Fibroblast of upper back skin (primary cell): ENCODE measurements at places on chromosomes 5 and 9.
A peak's percentile ranks its signal among the peaks of the same experiment; 100 is the strongest.

- no peak for DNase-seq
These were observed 283.7 kb downstream of the TLR4 start for GRCh38 chr9:117987945-117988344.

GRCh38 chr9:95494416-95495371, 22.1 kb downstream of the PTCH1 start:
- no peak for DNase-seq

DNA sequence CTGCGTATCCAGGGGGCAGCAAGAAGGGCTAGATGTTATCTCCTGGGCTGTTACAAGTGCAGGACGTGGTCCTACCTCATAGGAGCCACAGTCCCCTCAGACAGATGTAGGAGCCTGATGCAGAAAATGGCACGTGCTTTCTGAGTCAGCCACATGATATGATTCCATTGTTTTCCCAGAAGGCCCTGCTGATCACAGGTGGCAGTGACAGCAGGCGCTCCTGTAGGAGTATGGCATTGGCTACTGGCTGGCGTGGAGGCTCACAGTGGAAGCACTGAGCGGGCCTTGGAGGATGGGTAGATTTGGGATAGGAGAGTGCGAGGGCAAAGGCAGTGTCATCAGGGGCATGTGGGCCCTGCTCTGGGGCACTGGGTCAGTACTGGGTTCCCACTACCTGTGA, 21.9 kb downstream of the USP20 start:
- DNase-seq = no peak

GRCh38 chr9:13088720-13089427, 190.6 kb downstream of the MPDZ start:
- peak; percentile 63 for DNase-seq

- no peak for DNase-seq
These were observed 29.1 kb upstream of the IRX2 start for GRCh38 chr5:2780421-2781171.

GRCh38 chr9:134568116-134568515, 73.5 kb upstream of the COL5A1 start:
- no peak for DNase-seq

GRCh38 chr9:73583576-73583975, 431.9 kb downstream of the ANXA1 start:
- no peak for DNase-seq

- DNase-seq = no peak
These were observed 288.4 kb downstream of the EBF1 start for GRCh38 chr5:158811350-158811749.

GRCh38 chr9:3751125-3751758, 225.4 kb upstream of the RFX3 start:
- peak; percentile 81 for DNase-seq

GRCh38 chr9:114372921-114373448, 14.8 kb downstream of the AKNA start:
- DNase-seq = no peak

GRCh38 chr9:76793784-76794431, 29.7 kb downstream of the PCA3 start:
- no peak for DNase-seq

GRCh38 chr9:132006677-132007370, 72.8 kb downstream of the MED27 start:
- DNase-seq = peak; percentile 72

- peak; percentile 96 for DNase-seq
These were observed 31.6 kb downstream of the PTGS1 start for GRCh38 chr9:122402403-122402871.

DNA sequence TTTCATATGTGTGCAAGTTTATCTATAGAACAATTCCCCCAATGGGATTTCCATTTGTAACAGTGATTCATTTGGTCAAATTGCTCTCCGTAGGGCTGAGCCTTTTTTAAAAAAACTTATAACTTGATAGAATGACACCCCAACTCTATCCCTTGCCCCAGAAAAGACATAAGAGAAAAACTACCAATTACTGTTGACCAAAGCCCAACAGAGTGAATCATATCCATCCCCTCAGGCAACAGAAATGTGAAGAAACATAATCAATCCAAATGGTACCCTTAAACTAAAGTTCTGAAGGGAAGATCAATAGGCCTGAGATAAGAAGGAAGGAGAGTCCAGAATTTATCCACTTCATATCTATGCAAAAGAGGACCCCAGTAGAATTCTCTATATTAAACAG, 17.8 kb downstream of the TICAM2 start:
- DNase-seq = no peak

DNA sequence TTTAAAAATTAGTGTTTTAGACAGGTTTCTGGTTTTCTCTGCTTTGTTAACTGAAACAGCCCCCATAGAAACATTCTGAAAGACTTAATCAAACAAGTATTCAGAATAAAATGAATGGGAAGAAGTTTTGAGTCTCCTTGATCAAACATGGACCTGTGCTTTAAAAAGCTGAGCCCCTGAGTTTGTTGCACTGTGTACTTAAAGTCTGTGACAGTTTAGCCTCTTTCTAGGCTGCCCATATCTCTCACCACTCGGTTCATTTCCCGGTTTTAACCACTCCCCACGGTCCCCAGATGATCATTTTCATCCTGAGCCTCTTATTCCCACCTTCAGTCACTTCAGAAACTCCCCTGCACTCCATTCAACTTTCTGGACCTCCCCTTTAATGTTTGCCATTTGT, 215.9 kb upstream of the DMRT1 start:
- no peak for DNase-seq

DNA sequence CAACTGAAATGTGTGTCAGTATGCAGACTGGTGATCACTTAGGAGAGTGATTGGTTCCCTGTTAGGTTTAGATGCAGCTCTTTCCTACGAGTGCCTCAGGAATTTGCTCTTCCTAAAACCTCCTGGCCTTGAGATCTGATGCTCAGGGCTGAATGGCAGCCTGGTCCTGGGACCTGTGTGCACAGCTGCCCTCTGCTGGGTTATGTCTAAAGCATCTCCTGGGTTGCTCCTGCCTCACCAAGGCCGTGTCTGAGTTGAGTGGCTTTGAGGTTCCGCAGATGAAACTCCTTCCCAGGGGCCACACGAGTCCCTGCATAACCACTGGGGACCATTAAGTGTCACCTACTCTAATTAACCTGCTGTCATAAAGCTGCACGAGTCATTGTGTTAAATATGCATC, 59.5 kb downstream of the MVB12B start:
- peak; percentile 29 for DNase-seq

- no peak for DNase-seq
These were observed 135.2 kb upstream of the GRHPR start for GRCh38 chr9:37287317-37287716.

GRCh38 chr5:111043712-111044506, 27.6 kb upstream of the TSLP start:
- DNase-seq = peak; percentile 71

- peak; percentile 74 for DNase-seq
These were observed 7.5 kb upstream of the TOR2A start for GRCh38 chr9:127742435-127743088.

DNA sequence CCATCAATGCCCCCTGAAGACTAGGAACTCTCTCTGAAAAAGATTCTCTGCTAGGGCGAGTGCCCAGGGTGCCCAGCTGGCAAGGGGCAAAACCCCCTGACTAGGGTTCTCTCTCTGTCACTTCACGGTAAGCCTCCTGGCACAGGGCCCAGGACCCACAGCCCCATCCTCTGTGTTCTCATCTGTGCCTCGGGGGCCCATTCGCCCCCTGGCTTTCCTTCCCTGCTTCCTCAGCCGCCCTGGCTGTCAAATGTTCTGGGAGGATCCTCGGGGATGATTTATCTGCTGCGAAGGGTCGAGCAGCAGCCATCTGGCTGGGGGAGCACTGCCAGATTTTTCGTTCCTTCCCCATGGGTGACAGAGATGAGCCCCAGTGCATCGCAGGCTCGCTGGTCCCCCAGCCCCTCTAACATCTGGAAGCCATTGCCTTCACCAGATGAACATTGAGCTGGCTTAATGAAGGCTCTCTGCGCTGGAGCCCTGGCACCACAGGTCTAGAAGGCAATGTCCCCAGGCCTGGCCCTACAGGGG, 24.2 kb downstream of the HMCN2 start:
- no peak for DNase-seq

- peak; percentile 75 for DNase-seq
These were observed 190.1 kb downstream of the GNA14 start for GRCh38 chr9:77457916-77458592.

GRCh38 chr5:131992370-131992769, 19.1 kb downstream of the ACSL6 start:
- DNase-seq = no peak

DNA sequence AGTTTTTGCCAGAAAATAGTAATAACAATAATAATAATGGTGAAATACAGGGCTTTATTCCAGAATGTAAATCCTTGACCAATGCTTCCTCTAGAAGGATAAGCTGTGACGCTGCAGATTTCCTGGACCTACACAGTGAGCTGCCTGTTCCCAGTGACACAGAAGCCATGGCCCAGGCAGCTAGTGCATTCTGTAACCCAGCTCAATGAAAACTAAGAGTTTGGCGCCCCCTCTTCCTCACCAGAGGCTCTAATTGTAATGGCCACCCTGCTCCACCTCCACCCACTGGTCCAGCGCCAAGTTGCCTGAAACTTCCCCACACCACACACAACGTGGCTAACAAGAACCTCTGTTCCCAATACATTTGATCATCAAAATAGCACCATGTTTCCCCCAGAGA, 248.1 kb downstream of the CETN3 start:
- peak; percentile 64 for DNase-seq

- no peak for DNase-seq
These were observed 10.3 kb upstream of the AK1 start for GRCh38 chr9:127887792-127888191.

DNA sequence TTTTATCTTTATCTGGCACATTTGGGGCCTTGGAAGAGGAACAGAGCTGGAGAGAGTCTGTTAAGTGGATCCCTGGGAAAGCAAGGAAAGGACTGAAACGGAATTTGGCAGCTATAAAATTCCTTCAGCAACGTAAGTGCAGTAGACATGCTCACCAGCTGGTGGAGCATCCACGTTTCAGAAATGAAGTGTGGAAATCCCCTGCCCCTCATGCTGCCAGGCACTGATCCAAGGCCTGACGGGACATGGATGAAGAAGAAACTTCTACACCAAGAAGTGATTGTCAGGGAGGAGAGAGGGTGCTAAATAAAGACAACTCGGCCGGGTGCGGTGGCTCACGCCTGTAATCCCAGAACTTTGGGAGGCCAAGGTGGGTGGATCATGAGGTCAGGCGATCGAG, 209.3 kb downstream of the ROR2 start:
- peak; percentile 73 for DNase-seq

DNA sequence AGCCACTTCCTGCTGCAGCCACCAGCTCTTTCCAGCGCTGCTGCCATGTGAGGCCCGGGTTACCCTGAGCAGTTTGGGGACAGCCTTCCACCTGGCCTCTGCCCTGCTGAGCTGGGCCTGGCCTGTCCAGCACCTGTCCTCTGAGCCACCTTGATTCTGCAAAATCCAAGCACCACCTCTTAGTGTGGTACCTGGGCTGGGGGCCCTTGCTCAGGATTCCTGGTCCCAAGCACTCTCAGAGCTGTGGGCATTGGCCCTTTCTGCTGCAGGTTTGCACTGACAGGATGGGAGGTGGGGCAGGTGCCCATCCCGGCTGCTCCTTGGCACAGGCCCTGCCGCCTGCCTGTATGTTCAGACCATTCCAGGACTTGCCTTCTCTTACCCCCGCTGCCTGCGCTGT, 309.2 kb upstream of the IRX4 start:
- DNase-seq = no peak

DNA sequence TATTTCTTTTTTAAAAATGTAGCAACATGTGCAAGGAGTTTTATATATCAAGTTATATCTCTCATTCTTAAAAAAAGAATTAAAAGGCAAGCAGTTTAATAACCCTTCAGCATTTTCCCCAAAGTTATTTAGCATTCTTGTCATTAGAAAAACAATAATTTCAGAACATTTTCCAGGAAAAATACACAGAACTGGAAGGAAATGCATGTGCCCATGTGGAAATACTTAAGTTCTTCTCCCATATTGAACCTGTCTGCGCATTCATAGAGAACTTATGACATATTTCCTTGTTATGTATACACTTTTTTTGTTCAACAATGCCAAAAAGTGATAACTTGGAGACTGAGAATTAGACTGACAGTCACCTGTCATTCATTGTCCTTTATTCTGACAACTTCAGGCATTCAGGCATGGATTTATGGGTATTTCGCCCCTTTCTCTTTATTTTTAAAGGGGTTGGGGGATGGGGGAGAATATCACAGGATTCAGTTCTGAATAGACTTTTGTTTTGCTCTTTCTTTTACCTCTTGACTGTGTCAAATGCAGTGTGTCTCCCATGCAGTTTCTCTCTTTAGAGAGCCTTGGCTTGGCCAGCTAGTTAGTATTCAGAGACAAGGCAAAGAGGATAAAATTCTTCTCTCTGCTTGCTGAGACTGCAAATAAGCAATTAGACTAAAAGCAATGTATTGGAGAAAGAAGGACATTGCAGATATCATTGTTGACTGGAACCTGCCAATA, 701.0 kb downstream of the NR2F1-AS1 start:
- no peak for DNase-seq

DNA sequence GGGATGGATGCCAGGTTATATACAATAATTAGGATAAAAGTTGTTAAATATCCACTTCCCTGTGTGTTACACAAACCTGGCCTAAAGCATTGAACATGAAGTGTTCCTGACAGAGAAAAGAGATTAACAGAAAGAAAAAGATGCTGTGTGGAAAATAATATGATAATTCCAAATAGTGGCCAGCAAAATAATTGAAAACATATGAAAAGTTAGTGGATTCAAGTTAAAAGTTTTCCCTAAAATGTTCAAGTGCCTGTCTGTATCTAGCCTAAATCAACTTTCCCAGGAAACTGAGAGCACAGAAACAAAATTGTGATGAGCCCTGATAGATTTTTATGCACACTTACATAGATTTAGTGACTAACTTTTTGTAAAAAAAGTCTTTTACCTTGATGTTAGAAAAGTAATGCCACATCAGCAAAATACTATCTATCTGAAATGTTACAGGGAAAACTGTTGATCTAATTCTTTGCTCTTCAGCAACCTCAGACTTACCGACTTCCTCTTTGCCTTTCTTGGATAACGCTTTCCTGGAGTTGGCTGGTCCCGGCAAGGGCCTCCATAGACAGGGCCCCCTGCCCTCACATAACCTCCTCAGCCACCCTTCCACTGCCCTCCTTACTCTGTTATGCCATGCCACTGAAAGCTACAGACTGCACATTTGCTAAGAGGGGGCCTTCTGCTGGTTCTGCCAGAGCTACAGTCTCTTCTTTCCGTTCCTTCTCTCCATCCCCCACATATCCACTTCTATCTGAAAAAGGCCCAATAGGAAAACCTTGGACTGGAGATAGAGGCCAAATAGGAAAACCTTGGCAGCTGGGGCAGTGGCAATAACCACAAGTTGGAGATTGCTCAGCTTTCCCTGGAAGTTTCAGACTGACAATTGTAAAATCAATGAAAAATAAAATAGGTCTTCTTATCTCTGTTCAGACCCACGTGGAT, 44.4 kb downstream of the ZNF474 start:
- DNase-seq = no peak

- DNase-seq = no peak
These were observed 332.9 kb upstream of the CCNG1 start for GRCh38 chr5:163104464-163104863.

DNA sequence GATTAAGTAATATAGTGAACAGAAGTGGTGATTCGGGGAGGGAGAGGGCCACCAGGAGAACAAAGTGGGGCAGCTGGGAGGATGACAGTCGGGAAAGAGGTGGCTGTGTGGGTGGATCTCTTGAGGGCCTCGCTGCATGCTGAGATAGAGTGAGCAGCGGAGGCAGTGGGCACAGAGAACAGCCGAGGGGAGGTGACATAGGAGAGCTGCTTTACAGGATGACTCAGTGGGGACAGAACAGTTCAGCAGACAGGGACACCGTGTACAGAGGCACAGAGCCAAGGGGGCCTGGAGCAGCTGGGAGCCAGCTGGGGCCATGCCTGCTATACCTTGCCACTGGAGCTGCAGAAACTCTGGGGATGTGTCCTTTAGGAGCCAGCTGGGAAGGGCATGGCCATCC, 273.9 kb downstream of the GADD45G start:
- no peak for DNase-seq
